ENCODE measurements at places on chromosomes 1 and 21. TPM values are rescaled to one million over a fixed set of nuclear protein-coding genes. Genes with fewer than 3 reads are reported as not detected.

The EVI5 gene
- total RNA-seq = 8.8 TPM

The TEX38 gene
- total RNA-seq = not detected

The MPL gene
- total RNA-seq = 0.25 TPM

The HAO2 gene
- not detected for total RNA-seq

The VWA5B1 gene
- not detected for total RNA-seq

The S100A16 gene
- 496 TPM for total RNA-seq

The ATP8B2 gene
- total RNA-seq = 24.1 TPM

The LPAR3 gene
- 0.49 TPM for total RNA-seq

The MIXL1 gene
- not detected for total RNA-seq

The HES3 gene
- not detected for total RNA-seq

The PDZK1 gene
- 1.1 TPM for total RNA-seq

The AADACL3 gene
- not detected for total RNA-seq

The SLC35F3 gene
- 4.8 TPM for total RNA-seq

The CFAP298 gene
- total RNA-seq = 28.2 TPM

The KIF14 gene
- total RNA-seq = 7.8 TPM

The TTC34 gene
- 0.04 TPM for total RNA-seq

The GUCA2A gene
- not detected for total RNA-seq

The BCAR3 gene
- total RNA-seq = 83.2 TPM

The SPRR1B gene
- not detected for total RNA-seq

The ISG15 gene
- total RNA-seq = 12.9 TPM

The CAPZA1 gene
- total RNA-seq = 70.9 TPM

The TMEM200B gene
- total RNA-seq = 0.05 TPM

The KRTAP19-1 gene
- total RNA-seq = not detected

The CFHR2 gene
- not detected for total RNA-seq

The ERRFI1 gene
- total RNA-seq = 239 TPM

The AADACL4 gene
- not detected for total RNA-seq

The C1orf87 gene
- total RNA-seq = not detected

The CREB3L4 gene
- total RNA-seq = 9.0 TPM

The ZNF678 gene
- total RNA-seq = 1.2 TPM

The CIART gene
- total RNA-seq = 2.8 TPM

The ZNF695 gene
- total RNA-seq = 2.7 TPM

The HHIPL2 gene
- total RNA-seq = 10.2 TPM

The OR2L13 gene
- not detected for total RNA-seq

The NPR1 gene
- total RNA-seq = 3.2 TPM

The ALX3 gene
- not detected for total RNA-seq

The PDC gene
- not detected for total RNA-seq

The ZNF672 gene
- total RNA-seq = 19.2 TPM

The HSD3B2 gene
- not detected for total RNA-seq

The B3GALT2 gene
- not detected for total RNA-seq

The OLFML3 gene
- 4.1 TPM for total RNA-seq

The THEMIS2 gene
- total RNA-seq = 0.70 TPM

The CYP2J2 gene
- total RNA-seq = 0.12 TPM

The ZC3H12A gene
- 45.0 TPM for total RNA-seq
